ENCODE measurements at places on chromosomes 1 and 21.

- DNase-seq = no peak
Observed at GRCh38 chr1:50251702-50252101, 143.0 kb downstream of the ELAVL4 start.

- no peak for DNase-seq
Observed at GRCh38 chr1:152013664-152014237, 20.1 kb upstream of the S100A10 start.

DNA sequence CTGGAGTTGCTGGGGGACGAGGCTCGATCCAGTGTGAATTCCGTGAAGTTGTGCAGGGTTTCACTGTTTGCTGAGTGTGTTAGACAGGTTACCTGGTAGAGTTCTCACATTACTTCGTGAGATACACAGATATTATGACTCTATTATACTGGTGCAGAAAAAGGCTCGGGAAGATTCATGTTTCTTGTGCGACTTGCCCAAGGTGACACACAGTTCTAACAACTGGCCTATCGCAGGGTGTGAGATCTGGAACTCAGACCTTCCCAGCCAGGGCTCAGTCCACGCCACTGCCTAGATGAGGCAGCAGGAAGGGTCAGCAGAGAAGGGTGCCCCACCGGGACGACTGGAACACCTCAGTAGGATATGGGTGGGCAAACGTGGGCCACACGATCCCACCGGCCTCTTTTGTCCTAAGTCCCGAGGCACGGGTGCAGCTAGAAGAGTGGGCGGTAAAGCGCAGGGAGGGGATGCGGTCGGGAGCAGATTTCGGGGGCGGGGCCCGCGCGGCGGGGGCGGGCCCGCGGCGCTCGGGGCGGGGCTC, 296 bp upstream of the RNPEP start:
- DNase-seq = peak; percentile 75

GRCh38 chr1:212691561-212692071, 8.0 kb downstream of the BATF3 start:
- DNase-seq = no peak

Data from 8988T (cell line).